ENCODE measurements at places on chromosomes 11 and 22. TPM values are rescaled to one million over a fixed set of nuclear protein-coding genes. Genes with fewer than 3 reads are reported as not detected.

DNA sequence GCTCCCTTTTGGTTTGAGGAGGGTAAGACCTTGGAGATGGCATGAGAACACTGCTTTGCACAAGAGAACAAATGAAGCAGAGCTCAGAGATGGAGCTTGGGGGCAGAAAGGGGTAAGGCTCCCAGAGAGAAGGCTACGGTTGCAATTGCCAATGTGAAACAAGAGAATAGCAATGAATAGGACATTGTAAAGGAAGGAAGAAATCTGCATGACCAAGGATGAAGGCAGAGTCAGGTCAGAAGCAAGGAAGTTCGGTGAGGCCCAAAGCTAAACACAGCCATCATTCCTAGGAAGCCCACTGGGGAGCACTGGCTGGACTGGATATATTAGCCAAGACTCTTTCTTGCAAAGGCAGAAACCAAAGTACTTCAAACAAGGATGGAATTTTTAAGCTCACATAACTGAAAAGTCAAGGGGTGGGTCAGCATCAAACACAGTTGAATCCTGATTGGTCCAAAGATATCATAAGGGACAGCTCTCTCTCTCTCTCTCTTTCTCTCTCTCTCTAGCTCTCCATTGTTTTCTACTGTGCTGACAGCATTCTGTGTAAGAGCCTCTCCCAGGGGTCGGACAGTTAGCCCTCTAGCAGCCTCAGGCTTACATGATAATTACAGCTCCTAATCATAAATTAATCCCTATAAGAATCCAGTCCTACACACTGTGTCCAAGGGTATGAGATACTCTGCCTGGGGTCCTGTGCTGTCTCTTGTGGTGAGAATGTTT lies 484.3 kb downstream of the SOX6 start:
- no peak for DNase-seq
- H3K4me1 ChIP-seq = no peaks in the 10 kb centered on the region
- H3K4me3 ChIP-seq = no peak overlapping the region
- no peak overlapping the region for H3K27ac ChIP-seq
- H3K36me3 ChIP-seq = no peaks in the 10 kb centered on the region

SMIM38 gene
- not detected for total RNA-seq

GRCh38 chr11:44930588-44931302 lies 19.9 kb downstream of the TP53I11 start:
- no peak overlapping the region for H3K27ac ChIP-seq
- no peaks in the 10 kb centered on the region for H3K4me1 ChIP-seq
- no peak overlapping the region for H3K4me3 ChIP-seq
- no peak for DNase-seq
- H3K27me3 ChIP-seq = no peaks in the 10 kb centered on the region
- H3K36me3 ChIP-seq = no peaks in the 10 kb centered on the region

DNA sequence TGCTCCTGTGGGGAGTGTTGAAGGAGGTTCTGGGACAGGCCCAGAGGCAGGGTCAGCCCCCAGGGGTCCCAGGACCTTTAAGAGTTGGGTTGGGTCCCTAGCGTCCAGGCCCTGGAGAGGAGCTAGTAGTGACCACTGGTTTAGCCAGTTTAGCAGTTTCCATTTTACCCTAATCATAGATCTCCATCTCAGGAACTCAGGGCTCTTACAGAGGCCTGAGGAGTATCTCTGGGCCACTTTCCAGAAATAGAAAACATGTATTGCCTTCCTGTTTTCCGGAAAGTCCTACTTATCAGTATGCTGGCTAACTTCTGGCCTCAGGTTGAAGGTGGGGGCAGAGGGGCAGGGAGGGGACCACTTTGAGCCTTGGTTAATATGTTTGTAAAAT lies 13.5 kb downstream of the NCF4 start:
- H3K36me3 ChIP-seq = no peaks in the 10 kb centered on the region
- H3K4me1 ChIP-seq = peaks cover 17% of the 10 kb centered on the region
- no peak overlapping the region for H3K4me3 ChIP-seq
- peak overlapping the region; percentile 16 for H3K27ac ChIP-seq
- H3K27me3 ChIP-seq = peaks cover 8% of the 10 kb centered on the region

SAA4 gene
- total RNA-seq = not detected

C11orf65 gene
- total RNA-seq = not detected

DNA sequence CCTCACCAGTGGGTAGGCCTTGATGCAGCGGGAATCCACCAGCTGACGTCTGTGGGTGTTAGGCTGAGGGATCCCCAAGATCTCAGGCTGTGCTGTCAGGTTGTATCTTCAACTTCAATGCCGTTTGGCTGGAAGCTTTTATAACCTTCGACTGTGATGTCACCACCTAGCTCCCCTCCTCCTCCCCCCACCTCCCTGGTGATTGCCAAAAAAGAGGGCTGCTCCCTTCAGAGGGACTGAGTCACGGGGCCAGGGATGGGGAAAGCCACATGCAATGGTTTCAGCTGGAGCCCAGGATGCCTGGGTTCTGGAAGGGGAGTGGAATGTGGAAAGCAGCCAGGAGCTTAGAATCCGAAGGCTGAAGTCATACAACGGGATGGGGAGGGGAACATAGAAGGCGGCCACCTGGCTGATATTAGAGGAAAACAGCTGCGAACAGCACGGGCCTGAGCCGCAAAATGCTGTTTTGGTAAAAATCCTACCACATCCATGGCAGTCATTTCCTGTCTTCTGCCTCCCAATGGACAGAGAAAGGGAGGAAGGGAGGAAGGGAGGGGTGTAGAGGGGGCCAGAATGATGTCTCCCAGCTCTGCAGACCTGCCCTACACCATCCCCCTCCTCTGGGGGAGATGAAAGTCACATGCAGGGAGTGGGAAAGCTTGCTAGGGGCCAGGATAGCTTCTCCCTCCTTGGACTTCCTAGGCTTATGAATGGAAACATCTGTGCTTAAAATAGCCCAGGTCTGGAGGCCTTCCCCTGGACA lies at the start of gene LRRN4CL:
Gene LRRN4CL, minus strand, starts transcription at position 110 of the 763 bp plus-strand sequence. CDS start 1,022 bp downstream, outside the sequence.
- no peaks in the 10 kb centered on the region for H3K27me3 ChIP-seq
- peak within 1 kb of the TSS; percentile 68 for H3K27ac ChIP-seq
- peak; percentile 94 for DNase-seq
- peaks cover 26% of the 10 kb centered on the region for H3K4me1 ChIP-seq
- peak within 1 kb of the TSS; percentile 57 for H3K4me3 ChIP-seq

- H3K4me3 ChIP-seq = peak overlapping the region; percentile 8
- peak overlapping the region; percentile 96 for H3K27ac ChIP-seq
- H3K27me3 ChIP-seq = no peaks in the 10 kb centered on the region
- no peaks in the 10 kb centered on the region for H3K36me3 ChIP-seq
- DNase-seq = peak; percentile 96
Measured at GRCh38 chr11:65452806-65453490, 30.4 kb downstream of the NEAT1 start.

Measured in GM23248 (cell line).